SK-N-SH (cell line): ENCODE measurements at places on chromosomes 7 and 10.
A peak's percentile ranks its signal among the peaks of the same experiment; 100 is the strongest.

- no peak for DNase-seq
These were observed 44.0 kb downstream of the IMMP2L start for GRCh38 chr7:111518264-111518663.

DNA sequence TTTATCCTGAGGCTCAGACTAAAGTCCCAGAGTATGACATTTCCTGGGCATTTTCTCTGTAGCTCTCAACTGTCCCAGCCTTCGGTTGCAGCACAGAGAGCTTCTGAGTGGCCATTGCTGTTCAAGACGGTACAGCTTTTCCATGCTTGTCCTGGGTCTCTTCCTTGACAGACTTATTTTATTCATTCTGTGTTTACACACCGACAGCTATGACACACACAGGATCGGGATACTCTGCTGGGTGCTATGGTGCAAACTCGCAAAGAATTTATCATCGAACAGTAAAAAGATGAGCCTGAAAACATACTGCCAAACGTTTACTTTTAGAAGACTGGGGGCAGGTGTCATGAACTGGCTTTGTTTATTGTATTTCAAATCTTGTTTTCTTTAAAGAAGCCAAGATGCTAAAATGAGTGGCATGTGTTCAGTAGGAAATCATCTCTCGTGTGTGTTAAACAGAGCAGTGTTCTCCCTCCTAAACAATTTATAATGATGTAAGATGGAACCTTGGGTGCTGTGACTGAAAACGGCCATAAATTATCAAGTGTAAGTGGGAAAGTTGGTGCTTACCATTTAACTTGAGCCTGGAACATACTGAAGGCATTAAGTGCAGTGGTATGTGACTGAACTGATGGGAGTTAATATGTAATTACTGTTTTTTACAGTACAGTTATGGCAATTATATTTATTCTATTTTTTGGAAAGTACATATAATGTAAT is 120.8 kb downstream of the CELF2 start:
- no peak for DNase-seq

- DNase-seq: no peak
These were observed 45.5 kb downstream of the VOPP1 start for GRCh38 chr7:55526770-55527169.

GRCh38 chr7:157475601-157476000 is 138.8 kb downstream of the DNAJB6 start:
- DNase-seq: no peak

GRCh38 chr7:107248551-107249316 is 79.9 kb downstream of the HBP1 start:
- DNase-seq: no peak

- DNase-seq: no peak
These were observed 561.6 kb downstream of the GRM8 start for GRCh38 chr7:126690848-126691751.

DNA sequence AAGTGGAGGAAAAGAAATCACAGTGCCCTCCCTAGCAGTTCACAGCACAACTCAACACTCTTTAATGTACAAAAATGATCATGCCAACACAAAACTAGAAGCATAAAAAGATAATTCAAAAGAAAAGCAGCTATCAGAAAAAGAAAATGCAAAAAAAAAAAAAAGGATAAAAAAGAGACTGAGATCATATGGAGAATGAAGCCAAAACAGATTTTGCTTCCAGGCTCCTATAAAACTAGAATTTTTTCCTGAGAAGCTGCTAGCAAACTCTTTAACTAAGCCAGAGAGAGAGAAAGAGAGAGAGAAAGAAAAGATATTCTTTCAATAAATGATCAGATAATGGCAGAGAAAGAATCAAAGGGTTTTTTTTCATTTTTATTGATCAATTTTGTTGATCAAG is 288.0 kb upstream of the ANKRD30A start:
- DNase-seq: no peak

DNA sequence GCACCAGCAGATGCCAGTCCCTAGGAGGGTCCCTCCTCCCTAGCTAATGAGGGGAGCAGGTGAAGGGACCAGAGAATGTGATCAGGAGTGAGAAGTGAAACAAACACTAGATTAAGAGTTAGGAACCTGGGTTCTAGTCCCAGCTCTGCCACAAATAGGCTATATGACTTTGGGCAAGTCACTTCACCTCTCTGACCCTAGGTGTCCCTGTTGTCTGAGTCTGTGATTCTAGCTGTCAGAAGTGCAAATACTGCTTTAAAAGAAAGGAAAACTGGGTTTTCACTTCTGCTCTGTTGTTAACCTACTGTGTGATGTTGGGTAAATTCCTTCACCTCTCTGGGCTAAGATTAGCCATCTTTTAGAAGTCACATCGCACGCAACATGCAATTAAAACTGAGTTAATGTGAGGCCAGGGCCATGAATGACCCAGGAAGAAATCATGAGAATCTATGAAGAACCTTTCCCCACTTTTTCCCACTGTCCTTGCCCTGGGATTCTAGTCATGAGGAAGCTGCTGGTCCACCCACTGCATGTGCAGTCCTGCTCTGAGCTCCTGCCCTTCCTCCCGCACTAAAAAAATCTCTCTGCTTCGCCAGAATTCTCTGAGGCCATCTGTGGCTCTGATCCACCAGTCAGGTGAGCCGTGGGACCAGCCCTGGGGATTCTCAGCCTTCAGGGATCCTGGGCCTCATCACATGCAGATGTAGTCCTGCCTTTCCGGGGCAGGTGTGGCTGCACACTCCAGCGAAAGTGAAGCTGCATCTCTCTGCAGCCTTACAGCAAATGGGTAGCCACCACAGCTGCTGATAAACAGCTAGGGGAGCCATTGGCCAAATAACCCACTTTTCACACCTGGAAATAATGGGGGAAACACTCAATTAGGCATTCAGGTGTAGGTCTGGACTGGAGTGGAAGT is 181.7 kb downstream of the PLXNA4 start:
- DNase-seq: peak; percentile 41

DNA sequence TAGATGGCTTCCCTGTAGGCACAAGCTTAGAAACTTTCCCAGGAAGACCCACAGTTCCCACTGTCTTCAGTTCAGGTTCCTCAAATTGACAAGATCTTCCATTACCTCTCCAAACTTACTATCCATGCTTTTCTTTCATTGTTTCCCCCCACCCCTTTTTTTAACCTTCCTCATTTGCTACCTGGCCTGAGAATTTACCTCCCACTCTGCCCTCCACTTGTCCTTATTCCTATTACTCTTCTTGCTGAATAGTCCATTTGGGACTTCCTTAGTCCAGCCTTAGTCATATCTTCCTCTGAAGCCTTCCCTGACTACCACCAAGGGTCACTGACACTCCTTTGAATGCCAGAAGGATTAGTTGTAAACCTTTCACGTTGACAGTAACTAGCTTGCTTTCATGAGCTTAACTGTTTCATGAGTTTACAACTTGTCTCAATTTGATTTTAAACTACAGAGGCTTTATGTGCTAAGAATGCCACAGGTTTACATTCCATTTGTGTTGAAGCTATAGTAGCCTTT is 1.2 kb upstream of the CALU start:
- DNase-seq: no peak

DNA sequence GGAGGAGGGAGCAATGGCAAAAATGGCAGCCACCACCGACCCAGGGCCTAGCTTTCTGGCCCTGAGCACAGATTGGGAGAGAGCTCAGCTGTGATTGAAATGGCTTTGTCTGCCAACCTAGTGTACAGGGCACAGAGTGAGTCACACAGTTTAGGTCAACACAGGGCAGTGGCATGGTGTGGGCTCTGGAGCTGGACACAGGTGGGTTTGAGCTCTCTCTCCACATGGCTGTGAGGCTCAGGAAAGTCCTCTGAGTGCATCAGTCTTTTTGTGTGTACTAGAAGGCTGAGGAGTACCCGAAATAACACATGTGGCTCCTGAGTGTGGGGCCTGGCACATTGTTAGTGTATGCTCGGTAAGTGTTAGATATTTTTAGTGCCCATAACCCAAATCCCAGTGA is 60.2 kb upstream of the LOXL4 start:
- DNase-seq: no peak
